OCI-LY7 (cell line): ENCODE measurements at places on chromosomes 12 and 14.

DNA sequence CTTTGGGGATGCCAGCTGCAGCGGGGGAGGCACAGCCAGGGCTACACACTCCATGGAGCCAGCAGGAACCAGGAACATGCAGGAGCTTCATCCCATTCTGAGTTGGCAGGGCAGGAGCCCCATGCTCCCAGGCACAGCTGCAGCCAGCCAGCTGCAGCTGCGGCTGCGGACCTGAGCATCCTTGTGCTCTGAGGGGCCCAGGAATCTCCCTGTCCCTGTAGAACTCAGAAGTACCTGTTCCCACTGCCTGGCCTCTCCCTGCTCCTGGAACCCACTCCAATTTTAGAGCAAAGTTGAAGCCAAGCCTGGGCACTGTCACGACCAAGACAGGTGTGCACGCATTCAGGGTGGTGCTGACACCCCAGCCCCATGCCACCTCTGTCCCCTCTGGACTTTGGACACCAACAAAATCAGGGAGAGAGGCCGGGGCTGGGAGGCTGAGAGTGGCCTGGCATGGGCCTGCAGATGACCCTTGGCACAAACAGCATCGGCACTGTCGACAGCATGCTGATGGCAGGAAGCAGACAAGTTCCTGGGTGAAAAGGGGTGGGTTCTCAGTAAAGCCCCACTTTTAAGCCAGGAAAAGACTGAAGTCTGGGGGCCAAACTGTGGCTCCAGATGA is 257.3 kb upstream of the LRFN5 start:
- no peak for DNase-seq

DNA sequence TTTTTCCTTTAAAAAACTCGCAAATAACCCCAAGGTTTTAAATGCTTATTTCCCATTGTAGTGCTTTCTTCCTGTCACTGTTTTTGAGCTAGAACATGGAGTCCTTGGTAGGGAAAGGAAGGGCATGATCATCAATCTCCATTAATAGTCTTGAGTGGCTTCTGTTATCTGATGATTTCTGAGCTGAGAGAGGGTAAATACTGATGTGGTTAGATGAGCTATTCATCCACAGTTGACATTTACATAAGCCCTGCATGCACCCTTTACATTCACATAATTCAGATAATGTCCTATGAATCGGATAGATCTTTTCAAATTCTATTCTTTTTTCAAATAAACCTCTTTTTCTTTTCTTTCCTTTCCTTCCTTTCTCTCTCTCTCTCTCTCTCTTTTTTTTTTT is 81.4 kb downstream of the NTN4 start:
- no peak for DNase-seq

DNA sequence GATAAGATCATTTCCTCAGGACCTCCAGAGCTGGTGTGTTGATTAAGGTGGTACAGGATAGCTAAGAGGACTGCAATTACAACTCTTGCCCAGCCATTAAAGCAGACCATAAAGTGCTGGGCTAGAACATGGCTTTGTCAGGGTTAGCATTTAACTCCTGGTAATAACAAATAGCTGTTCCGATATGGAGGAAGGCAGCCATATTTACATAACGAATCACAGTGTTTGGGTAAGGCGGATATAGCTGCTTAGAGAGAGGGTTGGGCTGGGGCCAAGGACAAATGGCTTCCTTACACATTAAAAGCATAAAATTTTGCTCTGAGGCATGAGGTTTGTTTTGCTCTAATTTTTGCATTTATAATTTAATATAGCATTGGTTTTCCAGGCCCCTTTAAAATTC is 297.7 kb upstream of the DDHD1 start:
- no peak for DNase-seq

- no peak for DNase-seq
Observed at GRCh38 chr12:28958553-28959195, 190.4 kb upstream of the FAR2 start.

- DNase-seq, result no peak
Observed at GRCh38 chr14:56002876-56003625, 115.2 kb upstream of the PELI2 start.

- DNase-seq, result no peak
Observed at GRCh38 chr14:90003526-90004307, 48.0 kb downstream of the TDP1 start.

GRCh38 chr12:40212566-40212965 is 12.2 kb upstream of the LRRK2 start:
- DNase-seq, result peak; percentile 54

- no peak for DNase-seq
Observed at GRCh38 chr12:92294676-92295440, 149.2 kb upstream of the BTG1 start.

DNA sequence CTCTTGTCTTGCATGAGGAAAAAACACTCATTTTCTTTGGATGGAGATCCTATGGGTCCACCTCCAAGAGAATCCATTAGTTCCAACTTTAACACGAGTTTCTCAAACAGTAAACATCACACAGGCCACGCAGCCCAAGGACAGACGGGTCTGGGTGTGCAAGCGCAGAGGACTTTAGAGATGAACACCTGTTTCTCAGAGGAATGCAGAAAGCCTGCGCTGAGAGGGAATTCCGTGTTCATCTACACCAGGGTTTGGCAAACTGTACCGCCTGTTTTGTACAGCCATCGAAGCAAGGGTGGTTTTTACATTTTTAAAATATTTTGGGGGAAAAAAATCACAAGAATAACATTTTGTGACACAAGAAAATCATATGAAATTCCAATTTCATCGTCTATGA is 79.4 kb downstream of the RBM19 start:
- DNase-seq, result no peak
